GM23248 (cell line): ENCODE measurements at places on chromosomes 2 and 18. TPM values are rescaled to one million over a fixed set of nuclear protein-coding genes. Genes with fewer than 3 reads are reported as not detected.

- peak; percentile 85 for DNase-seq
These were observed 1.0 kb upstream of the B4GALT6 start for GRCh38 chr18:31685097-31686082.

GRCh38 chr2:33084433-33084832 is 137.7 kb downstream of the LTBP1 start:
- no peak for DNase-seq

- no peak for DNase-seq
These were observed 6.3 kb upstream of the EN1 start for GRCh38 chr2:118853651-118854291.

DNA sequence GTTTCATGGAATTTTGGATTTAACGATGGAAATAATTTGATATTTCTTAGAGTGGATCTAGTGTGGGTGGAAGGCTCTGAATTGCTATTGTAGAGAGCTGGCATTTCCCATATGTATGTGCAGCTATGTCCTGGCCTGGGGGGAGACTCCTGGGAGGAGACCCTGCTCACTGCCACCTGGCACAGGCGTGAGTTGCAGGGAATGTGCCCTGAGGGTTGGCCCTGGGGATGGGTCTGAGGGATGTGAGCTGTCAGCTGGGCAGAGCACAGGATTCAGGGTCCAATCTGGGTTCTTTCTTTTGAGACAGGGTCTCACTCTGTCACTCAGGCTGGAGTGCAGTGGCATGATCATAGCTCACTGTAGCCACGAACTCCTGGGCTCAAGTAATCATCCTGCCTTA is 120.2 kb downstream of the CLIP4 start:
- no peak for DNase-seq

DNA sequence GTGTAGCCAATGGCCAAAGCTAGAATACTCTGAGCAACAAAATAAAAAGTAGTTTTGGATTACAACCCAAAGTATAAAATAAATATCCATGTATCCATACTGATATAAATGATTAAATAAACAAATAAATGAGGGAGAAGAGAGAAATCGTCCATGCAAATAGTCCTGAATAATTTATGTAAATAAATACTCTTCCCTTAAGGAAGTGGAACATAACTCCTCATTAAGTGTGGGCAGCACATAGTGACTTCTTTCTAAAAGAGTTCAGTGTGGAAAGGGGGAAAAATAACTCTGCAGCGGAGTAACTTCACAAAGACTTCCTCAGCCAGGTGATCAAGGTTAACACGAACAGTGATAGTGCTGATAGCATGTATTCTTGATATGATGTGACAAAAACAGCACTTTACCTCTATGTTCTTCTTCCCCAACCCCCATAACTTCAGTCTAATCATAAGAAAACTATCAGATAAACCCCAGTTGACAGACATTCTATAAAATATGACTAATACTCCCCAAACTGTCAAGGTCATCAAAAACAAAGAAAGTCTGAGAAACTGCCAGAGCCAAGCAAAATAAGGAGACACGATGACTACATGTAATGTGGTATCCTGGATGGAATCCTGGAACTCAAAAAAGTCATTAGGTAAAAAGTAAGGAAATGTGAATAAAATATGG is 30.7 kb downstream of the METTL8 start:
- peak; percentile 40 for DNase-seq

DNA sequence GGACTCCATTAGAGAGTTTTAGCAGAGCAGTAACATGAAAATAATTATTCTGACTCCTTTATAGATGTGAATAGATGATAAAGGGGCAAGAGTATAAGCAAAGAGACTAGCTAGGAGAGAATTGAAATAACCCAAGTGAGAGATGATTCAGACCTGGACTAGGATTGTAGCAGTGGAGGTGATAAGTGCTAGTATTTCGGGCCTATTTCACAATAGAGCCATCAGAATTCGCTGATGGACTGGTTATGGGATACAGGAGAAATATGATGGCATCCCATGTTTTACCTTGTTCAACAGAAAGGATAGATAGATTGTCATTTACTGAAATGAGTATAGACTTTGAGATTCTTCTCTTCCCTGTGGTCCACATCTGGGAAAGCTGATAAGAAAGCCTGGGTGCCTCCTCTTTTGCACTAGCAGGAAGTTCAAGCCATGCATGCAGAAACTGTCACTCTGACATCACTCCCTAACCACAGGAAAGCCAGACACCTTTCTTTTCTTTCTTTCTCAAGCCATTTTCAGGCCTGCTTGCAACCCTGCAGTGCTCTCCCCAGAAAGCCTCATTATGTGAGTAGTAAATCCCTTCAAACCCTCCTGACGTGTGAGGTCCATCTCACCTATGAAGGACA is 25.3 kb downstream of the DYNAP start:
- no peak for DNase-seq

DNA sequence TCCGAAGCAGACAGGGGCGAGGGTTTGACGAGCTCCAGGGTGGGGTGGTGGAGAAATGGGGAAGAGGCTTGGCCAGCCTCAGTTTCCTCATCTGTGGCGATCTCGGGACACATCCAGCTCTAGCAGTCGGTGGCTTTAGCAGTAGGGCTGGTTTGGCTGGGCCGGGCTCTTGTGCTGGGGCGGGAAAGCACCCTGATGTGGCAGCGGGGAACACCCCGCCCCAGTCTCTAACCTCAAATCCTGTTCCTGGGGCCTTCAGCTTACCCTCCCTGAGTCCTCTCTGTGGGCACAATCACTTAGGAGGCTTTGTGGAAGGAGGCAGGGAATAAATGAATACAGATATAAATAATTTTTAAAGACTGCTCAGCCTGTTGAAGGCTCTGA is 26.5 kb upstream of the MCFD2 start:
- DNase-seq = peak; percentile 66

DNA sequence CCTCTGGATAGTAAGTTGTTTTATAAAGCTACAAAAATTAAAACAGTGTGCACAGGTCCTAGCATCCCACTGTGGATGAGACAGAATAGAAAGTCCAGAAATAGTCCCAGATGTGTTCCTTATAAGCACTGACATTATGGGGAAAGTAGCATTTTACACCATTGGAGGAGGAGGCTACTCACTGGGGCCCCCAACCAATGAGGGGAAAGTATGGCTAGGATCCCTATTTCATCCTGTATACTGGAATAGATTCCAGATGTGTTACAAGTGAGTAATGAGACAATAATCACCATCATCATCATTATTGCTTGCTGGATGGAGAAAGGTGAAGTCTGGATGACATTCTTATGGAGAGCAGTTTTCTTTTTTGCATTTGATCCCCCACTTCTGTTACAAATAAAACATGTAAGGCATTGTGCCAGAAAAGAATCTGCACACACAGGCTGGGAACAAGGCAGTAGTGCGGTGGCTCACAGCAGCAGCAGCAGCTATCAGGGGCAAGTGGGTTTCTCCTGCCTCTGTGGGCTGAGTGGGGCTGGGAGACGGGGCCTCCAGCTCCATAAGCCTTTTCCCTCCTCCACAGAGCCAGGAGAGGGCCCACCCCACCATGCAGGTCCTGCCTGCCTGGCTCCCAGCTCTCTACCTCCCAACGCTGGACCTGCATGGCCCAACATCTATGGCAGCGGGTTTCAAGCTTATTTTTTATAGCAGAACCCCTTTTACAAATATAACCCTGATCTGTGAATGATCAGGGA is 5.0 kb downstream of the ARID5A start:
- DNase-seq = peak; percentile 86

GRCh38 chr2:208359632-208359986 is 47.0 kb upstream of the PTH2R start:
- no peak for DNase-seq

- DNase-seq = no peak
These were observed 2.9 kb downstream of the FBXO36 start for GRCh38 chr2:229925201-229925600.

DNA sequence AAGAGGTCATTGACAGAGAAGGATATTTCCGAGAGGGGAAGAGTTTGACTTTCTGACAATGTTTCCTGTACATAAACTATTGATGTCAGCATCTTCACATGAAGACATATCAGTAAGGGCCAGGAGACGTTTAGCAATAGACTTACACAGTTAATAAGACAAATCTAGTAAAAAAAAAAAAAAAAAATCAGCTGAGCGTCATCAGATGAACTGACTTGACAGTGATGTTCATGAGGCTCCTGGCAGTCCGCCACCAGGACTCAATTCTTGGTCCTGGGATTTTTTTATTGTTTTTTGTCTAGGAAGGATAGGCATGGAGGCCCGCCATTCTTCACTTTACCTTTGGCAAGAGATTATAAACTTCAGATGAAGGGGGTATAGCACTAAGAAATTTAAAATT is 14.5 kb downstream of the MRPL44 start:
- DNase-seq = peak; percentile 45

CXCR1 gene
- not detected in 2 replicates for polyA plus RNA-seq

GREB1 gene
- 0.05 TPM in 1 of 2 replicates, not detected in the other for polyA plus RNA-seq

HOXD13 gene
- 1.9 and 2.4 TPM in 2 replicates for polyA plus RNA-seq

FBXO15 gene
- polyA plus RNA-seq = 0.54 and 1.1 TPM in 2 replicates
